ENCODE measurements at places on chromosomes 11 and 22.

DNA sequence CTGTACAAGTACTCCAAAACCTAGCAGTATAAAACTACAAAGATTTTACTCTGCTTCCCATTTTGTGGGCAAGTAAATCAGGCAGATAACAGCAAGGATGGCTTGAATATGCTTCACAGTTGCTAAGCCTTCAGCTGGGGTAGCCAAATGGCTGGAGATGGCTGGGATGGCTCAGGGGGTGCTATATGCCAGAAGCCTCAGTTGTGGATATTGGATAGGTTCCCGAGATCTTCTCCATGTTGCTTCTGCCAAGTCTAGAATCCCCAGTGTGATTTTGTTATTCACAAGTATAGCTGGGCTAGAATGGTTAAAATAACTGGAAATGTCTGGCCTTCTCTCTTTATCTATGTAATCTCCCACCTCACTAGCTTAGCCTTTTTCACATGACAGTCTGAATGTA lies 472.3 kb upstream of the ARHGAP42 start:
- DNase-seq: no peak

DNA sequence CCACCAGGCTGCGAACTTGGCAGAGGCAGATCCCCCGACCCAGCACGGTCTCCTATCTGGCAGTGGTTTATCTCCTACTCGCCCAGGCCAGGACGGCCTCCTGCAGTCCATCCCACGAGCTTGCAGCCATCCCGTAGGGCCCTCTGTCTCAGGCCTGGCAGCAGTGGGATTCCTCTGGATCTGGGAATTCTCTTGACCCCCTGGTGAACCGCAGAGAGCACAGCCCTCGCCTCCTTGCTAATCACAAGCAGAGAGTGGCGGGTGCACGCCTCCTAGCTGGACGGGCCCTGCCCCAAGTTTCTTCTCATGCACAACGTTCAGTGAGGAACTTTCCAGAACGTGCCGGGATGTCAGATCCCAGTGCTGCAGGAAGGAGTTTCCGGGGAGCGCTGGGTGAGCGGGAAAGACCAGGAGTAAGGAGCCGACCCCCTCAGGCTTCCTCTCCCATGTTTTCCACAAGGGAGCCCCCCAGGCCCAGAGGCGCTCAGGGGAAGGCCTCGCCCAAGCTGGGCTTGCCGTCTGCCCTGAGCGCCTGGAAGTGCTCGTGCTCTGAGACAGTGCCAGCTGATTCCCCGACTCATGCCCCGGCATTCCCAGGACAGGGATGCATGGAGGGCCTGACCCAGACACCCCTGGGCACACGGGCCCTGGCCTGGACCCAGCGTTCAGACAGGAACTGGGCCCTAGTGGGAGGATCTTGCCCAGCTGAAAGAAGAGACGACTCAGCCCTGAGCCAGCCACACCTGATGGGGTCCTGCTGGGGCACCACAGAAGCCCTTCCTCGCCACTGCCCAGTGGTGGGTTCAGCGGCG lies 24.6 kb downstream of the IGF2 start:
- DNase-seq: no peak

GRCh38 chr11:122375687-122376399 lies 259.8 kb upstream of the BLID start:
- DNase-seq: no peak

- DNase-seq: no peak
Measured at GRCh38 chr22:20093418-20094196, 13.6 kb downstream of the DGCR8 start.

Data from non-pigmented ciliary epithelial cell (primary cell).